ENCODE measurements at places on chromosomes 12 and 14.

GRCh38 chr12:47097276-47097896 is 17.6 kb upstream of the AMIGO2 start:
- no peak for DNase-seq

DNA sequence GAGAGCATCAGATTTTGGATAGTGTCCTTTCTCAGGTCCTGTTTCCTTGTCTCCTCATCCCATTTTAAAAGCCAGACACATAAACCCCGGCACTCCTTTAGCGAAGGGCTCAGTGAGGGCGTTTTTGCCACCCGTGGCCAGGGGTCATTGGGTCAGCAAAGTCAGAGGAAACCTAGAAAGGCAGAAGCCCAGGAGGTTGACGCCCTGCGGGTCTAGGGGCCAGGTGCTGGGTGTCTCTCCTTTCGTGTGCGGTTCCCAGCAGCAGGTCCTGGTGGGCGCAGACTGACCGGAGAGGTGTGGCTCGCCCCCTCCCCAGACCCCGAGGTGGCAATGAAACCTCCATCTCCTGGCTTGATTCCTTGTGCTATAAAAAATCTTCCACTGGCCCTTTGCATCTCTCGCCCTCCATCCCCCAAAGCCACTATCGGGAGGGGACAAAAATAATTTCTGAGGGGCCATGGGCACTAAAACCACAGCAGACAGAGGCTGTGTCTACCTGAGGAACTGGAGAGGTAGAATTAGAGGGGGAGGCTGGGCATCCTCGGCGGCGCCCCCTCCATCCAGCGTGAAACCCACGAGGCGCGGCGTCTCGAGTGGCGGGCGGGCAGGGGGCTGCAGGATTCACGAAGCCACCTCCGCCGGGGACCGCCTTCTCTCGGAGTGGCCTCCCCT is 858 bp upstream of the FRMD6 start:
- no peak for DNase-seq

GRCh38 chr12:11559626-11560340 is 89.7 kb upstream of the ETV6 start:
- no peak for DNase-seq

DNA sequence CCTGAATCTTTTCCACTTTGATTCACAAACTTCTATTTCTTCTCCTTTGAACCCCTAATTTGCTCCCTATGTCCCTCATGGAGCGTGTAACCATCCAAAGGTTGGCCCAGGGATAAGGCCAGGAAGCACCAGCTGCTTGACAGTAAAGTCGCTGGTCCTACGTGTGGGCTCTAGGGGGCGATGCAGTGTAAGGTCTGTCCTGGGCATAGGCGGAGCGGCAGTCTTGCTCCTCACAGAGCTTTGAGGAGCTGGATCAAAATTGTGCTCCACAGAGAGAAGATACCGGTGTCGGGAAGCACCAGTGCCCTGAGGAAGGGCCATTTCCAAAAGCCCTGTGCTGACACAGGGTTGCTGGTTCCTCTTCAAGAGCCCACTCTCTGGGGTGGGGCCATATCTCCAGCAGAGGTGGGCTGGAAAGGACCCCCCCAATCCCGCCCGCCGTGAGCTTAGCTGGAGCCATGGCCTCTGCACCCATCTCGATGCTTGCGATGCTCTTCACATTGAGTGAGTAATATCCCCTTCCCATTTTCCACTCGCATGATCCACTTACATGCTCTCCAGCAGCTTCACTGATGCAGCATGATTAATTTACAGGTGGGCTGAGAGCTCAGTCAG is 49.9 kb upstream of the OR4E1 start:
- DNase-seq: no peak

DNA sequence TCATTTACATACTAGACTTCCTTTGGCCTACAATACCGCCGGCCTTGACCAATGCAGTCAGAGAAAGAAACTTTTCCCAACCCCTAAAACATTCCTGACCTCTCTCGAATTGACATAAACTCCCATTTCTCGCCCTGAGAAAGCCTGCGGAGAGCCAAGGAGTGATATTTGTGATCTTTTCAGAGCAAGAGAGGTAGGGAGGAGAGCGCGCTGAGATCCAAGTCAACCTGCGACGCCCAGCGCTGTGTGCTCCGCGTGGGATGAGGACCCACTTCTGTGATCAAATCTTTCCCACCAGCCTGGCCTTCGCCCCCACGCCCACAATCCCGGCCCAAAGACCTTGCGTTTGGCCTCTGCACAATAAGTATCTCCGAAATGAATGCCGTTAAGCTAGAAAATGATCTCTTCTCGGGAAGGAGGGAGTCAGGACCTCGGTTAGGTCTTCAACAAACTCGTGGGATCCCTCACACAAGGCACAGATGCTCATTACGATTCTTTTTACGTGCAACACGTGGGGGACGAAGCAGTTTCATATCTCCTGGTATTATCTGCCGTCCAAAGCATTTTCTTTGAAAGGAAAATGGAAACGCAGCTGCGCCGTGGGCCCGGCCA is 6.3 kb upstream of the NPAS3 start:
- no peak for DNase-seq

- DNase-seq: no peak
Measured at GRCh38 chr12:33000016-33000415, 103.4 kb upstream of the PKP2 start.

DNA sequence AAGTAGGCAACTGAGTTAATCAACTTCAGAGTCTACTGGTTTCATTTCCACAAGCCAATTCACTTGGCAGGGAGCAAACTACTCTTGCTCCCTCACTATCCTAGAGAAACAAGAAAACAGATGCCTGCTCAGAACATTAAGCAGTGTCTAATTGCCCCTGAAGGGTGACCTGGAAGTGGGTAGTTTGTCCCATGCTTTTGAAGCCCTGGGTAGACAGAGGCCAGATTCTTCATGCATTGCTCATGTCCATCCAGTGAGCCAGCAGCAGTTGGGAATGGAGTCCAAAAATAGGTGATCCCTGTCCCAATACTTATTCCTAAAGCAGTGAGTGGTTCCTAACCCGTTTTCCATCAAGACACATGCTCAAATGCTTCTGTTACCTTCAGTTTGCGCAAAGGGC is 48.8 kb downstream of the BICDL1 start:
- no peak for DNase-seq

- no peak for DNase-seq
Measured at GRCh38 chr12:26867080-26867479, 34.1 kb upstream of the ITPR2 start.

GRCh38 chr12:132433641-132434395 is 56.1 kb upstream of the FBRSL1 start:
- no peak for DNase-seq

DNA sequence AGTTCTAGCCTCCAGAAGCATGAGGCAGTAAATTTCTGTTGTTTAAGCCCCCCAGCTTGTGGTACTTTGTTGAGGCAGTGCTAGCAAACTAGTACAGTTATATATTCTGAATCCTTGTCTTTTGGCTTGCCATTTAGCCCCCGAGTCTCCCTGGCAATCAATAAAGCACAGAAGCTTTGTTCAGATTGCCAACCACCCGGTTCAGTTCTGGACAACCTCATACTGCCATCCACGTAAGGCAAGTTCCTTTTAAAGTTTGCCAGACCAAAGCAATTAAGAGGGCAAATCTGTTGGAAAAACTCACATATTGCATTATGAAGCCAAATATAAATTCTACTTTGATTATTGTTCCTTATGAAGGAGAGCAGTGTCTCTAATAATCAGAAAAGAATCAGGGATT is 67.1 kb downstream of the RERG start:
- DNase-seq: no peak

- no peak for DNase-seq
Measured at GRCh38 chr12:19657118-19657731, 217.9 kb downstream of the AEBP2 start.

GRCh38 chr12:18823461-18823860 is 85.5 kb downstream of the CAPZA3 start:
- DNase-seq: no peak

GRCh38 chr12:115840159-115840558 is 437.3 kb downstream of the MED13L start:
- DNase-seq: no peak

DNA sequence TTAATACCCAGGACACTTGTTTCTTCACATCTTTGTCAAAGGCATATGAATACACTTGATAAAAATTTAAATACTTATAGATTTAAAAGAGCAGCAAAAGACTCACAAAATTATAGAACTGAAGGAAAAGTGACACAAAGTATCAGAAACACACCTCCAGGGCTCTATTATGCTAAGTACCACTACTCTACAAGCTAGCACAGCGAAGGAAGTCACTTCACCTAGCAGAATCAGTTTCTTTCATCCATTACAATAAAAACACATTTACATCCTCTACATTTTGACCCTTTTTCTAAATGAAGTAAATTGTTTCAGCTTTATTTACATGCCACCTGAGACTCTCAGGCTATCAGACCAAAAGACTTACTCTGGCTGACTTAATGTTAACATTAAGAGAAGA is 26.6 kb upstream of the PTPRB start:
- no peak for DNase-seq

GRCh38 chr14:77281852-77282410 is 10.9 kb upstream of the NGB start:
- DNase-seq: no peak

- DNase-seq: no peak
Measured at GRCh38 chr14:104683653-104684448, 5.6 kb upstream of the INF2 start.

- no peak for DNase-seq
Measured at GRCh38 chr12:22103418-22103817, 57.4 kb downstream of the CMAS start.

DNA sequence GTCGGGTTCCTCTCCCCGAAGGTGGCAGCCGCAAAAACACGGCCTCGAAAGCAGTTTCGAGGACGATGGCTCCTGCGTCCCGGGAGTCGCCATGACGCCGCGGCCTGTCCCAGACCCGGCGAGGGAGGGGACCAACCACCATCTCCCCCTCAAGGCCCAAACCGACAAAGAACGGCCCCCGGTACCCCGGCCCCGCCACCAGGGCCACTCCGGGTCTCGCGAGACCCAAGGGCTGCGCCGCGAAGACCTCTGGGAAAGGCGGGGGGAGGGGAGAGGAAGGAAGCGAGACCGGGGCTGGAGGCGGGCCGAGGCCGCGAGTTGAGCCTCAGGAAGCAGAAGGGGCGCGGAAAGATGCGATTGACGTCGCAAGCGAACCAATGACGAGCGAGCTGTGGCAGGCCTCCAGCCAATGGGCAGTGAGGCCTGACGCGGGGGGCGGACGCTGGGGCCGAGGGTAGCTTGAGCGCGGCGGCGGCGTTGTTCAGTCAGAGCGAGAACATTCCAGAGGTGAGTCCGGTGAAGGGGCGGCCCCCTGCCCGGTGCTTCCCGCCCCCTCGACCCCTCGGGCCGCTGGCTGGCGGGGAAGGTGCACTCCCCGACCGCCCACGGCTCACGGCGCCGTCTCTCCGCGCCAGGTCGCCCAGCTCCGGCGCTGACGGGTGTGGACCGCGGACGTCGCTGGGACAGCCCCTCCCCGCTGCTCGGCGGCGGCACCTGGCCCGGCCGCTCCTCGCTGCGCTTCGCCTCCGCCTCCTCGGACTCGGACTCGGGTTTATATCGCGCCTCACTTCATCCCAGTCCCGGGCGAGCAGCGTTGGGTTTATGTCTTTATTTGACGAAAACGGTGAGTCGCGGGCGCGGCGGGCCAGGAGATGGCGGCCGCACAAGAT is at the start of gene EIF5:
EIF5 (plus strand) TSS at position 484 of the 890 bp plus-strand sequence. CDS start 1,624 bp downstream, outside the sequence.
- DNase-seq: peak; percentile 99

GRCh38 chr12:66763467-66763866 is 84.6 kb upstream of the GRIP1 start:
- no peak for DNase-seq

- no peak for DNase-seq
Measured at GRCh38 chr14:94019329-94019728, 6.8 kb upstream of the OTUB2 start.

- DNase-seq: no peak
Measured at GRCh38 chr12:79071498-79071897, 206.9 kb downstream of the SYT1 start.

GRCh38 chr14:32784405-32784804 is 154.3 kb upstream of the NPAS3 start:
- DNase-seq: no peak

GRCh38 chr12:45890276-45890675 is 100.1 kb downstream of the SCAF11 start:
- no peak for DNase-seq

DNA sequence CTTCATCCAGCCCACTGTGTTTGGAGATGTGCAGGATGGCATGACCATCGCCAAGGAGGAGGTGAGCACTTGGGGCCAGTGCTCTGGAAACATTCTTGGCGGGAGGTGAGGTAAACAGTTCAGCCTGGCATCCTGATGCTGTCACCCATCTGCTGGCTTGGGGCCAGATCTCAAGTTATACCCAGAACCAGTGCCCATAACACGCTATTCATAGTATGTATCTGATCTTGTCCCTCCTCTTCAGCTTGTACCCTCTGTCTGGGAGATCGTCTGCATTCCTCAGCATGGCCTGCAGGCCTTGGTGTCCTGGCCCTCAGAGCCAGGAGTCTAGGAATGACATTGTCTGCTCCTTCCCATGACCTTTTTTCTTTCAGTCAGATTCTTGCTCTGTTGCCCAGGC is 31.4 kb downstream of the ALDH2 start:
- no peak for DNase-seq

- no peak for DNase-seq
Measured at GRCh38 chr12:16258963-16259362, 18.5 kb downstream of the SLC15A5 start.

GRCh38 chr14:90397425-90398314 is 841 bp downstream of the CALM1 start:
- DNase-seq: peak; percentile 80

- no peak for DNase-seq
Measured at GRCh38 chr12:110537605-110538409, 35.7 kb downstream of the RAD9B start.

GRCh38 chr14:37466003-37466622 is 128.9 kb downstream of the FOXA1 start:
- no peak for DNase-seq

GRCh38 chr12:116317986-116318575 is 40.6 kb upstream of the MED13L start:
- no peak for DNase-seq

DNA sequence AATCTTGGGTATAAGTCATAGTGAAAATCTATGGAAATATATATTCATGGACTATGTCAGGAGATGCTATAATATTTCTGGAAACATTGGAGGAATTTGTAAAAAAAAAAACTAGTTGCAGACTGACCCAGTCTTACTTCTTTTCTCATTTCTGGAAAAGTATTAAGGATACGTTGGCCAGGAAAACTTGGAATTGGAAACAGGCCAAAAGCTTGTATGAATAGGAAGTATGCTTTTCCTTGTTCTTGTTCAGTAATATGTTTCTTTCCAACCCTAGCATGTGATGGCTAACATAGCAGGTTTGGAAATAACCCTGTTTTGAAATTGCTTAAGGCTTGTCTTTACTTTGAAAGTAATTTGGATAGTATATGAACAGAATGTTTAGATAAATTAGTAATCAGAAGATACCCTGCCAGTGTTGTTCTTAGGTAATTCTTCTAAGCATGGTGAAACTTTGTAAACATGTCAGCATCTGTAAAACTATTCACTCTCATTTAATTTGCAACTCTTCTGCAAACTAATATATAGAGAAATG is 316.2 kb downstream of the NPAS3 start:
- DNase-seq: no peak

DNA sequence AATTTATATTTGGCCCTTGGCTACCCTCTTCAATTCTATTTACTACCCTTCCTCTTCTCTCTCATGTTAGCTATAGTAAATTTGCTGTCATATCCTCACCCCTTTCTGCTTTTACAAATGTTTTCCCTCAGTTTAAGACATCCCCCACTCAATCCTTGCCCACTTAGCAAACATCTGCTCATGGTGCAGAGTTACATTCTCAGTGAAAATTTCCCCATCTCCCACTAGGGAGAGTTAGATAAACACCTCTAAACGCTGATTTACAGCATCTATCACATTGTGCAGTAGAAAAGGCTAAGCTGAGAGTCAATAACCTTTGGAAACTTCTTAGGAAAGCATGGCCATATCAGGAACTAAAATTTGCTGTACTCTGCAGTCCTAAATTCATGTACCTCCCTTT is 69.0 kb downstream of the DENND5B start:
- no peak for DNase-seq
